ENCODE measurements at places on chromosomes 13 and 19. TPM values are rescaled to one million over a fixed set of nuclear protein-coding genes. Genes with fewer than 3 reads are reported as not detected.

ZNF283 gene
- 0.80 TPM for polyA plus RNA-seq

IFI30 gene
- 6,022 TPM for polyA plus RNA-seq

OR7A10 gene
- not detected for polyA plus RNA-seq

FXYD5 gene
- polyA plus RNA-seq = 312 TPM

RPL28 gene
- 199 TPM for polyA plus RNA-seq

CEACAM7 gene
- polyA plus RNA-seq = not detected

TEKTIP1 gene
- polyA plus RNA-seq = 0.45 TPM

DNA sequence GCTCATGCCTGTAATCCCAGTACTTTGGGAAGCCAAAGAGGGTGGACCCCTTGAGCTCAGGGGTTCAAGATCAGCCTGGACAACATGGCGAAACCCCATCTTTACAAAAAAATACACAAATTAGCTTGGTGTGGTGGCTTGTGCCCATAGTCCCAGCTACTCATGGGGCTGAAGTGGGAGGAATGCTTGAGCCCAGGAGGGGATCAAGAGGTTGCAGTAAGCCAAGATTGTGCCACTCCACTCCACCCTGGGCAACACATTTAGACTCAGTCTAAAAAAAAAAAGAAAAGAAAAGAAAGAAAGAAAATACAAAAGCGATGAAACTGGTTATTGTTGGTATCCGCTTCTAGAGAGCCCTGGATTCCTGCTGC is 597.4 kb downstream of the UQCRFS1 start:
- no peak for DNase-seq

DNA sequence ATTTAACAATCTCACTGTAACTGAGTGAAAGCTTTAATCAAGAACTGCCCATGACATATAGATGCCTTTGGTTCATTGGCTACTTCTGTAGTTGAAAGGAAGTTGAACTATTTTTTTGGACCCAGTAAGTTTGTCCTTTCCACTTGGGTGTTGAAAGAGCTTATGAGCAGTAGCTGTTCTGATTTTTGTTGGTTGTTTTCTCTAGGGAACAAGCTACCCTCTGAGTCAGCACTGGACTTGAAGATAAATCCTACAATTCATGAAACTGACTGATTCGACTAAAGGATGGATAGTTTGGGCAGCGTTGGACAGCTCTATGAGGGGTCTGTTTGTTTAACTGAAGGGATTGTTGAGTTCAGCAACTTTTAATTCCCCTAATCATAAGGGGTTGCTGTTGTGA is 101.0 kb downstream of the PAN3 start:
- DNase-seq = no peak

DNA sequence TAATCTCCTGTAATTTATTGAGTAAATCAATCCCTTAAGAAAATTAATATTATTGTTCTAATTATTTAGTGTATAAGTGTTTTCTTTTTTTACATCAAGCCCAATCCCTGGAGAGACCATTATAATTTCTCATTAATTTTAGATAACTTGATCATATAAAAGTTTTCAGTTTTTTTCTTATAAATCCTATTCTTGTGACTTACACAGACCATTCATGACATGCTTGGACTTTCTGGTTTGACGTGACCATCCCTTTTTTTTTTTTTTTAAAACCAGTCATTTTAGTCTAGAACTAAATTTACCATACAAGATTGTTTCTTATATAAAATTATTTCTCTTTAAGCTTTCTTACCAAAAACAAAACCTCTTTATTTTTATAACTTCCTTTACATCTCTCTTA is 5.4 kb upstream of the MTRF1 start:
- no peak for DNase-seq

- peak; percentile 25 for DNase-seq
These were observed 47.9 kb upstream of the CEACAM21 start for GRCh38 chr19:41528106-41528505.

DNA sequence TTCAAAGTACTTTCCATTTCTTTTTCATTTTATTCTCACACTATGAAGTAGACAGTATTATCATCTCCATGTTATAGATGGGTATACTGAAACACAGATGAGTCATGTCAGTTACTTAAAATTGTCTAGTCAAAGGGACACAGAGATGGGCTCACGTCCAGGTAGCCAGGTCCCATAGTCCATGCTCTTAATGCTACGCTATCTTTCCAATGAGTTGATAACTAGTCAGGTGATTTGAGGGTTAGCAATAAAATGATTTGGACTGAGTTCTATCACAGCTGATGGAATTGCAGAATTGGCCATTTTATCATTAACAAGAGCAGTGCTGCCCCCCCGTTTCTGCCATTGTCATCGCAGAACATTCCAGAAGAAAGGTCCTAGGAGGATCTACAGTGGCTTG is 318.9 kb downstream of the DLEU7 start:
- DNase-seq = no peak

DNA sequence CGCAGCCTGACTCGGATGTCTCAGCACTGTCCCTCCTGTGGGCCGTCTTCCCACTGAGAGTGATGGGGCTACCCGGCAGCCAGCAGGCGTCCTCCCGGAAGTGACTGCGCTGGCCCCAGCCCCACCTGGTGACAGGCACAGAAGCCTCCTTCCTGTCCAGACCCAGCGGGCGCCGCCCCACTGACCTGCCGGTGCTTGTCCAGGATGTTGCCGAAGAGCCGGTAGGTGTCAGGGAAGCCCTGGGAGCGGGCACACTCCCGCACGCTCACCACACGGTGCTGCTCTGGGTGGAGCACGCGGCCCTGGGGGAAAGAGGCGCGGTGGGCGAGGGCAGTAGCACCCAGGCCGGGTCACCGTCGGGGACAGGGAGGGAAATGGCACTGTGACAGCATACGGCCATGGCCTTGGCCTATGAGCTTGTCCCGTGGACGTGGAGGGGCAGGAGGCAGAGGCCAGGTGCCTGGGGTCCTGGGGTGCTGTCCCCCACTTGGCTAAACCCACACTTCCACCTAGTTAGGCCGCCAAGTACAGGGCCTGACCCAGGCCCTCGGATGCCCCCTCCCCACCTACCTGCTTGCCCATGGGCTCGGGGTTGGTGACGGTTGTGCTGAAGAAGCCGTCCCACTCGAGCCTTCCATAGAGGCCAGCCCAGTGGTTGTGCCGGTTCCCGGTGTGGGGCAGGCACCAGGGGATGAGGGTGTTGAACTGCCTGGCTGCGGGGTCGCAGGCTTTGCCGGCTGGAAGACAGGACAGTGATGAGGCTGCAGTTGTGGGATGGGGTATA is 16.0 kb upstream of the EIF3G start:
- DNase-seq = no peak

DNA sequence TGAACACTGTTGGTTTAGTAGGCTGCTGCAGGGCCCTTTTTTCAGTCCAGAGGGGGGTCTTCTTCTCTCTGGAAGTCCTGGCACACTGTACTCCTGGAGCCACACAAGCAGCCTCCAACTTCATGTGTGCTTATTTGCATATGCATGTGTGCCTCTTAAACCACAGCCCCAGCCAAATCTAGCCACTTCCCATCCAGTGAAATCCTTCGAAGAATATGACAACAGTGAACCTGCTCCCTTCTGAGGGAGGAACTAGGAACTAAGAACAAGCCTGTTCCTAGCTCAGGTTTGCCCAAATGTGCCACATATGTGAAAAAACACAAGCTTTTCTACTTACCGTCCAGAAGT is 348.5 kb downstream of the FOXO1 start:
- no peak for DNase-seq

- DNase-seq = no peak
These were observed 313.8 kb upstream of the NBEA start for GRCh38 chr13:34628209-34628682.

- DNase-seq = no peak
These were observed 2.0 kb downstream of the RNF113B start for GRCh38 chr13:98175043-98175442.

GRCh38 chr13:95289020-95289444 is 12.2 kb downstream of the ABCC4 start:
- peak; percentile 8 for DNase-seq

- peak; percentile 88 for DNase-seq
These were observed 47.0 kb upstream of the PNMA8B start for GRCh38 chr19:46542428-46543230.

GRCh38 chr19:33405254-33405552 is 31.7 kb downstream of the CEBPG start:
- DNase-seq = no peak

DNA sequence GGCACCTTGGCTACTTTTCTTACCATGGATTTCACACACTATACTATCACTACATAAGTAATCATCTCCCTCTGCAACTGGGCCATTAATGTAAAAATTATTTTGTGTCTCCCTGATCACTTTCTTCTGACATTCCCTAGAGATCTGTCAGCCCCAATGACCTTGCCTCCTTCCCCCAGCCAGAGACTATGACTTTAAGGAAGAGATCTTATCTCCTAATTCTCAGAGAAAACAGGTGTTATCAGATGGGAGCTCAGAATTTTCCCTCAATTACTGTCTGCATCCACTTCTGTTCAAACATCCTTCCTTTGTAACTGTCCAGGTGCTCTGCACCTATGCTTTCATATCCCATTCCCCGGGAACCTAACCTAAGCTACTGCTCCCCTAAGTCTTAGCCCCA is 397.5 kb downstream of the DIAPH3 start:
- DNase-seq = no peak

DNA sequence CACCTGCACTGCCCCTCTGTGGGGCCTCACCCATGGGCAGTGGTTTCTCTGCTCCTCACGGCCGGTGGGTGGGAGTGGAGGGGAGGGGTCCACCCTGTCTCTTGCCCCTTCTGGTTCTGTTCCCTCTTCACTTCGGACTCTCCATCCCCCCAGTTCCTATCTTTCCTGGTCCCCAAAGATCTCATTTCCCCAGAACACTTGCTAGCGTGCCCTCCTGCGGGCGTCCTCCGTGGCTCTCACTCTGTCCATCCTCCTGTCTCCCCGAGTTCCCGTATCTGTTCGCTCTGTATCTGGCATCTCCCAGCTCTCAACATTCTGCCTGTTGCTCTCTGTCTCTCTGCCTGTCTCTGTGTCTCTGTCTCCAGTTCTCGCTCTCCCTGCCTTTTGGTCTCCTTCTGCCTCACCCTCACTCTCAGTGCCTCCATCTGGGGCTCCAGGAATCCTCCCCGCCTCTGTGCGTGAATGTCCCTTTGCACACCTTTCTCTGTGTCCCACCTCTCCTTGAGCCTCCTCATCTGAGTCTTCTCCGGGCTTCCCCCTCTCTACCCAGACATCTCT is 363 bp downstream of the SPIB start:
- DNase-seq = no peak

GRCh38 chr13:40146063-40146462 is 490.6 kb downstream of the COG6 start:
- no peak for DNase-seq
